Glomerular endothelial cell (primary cell): ENCODE measurements at places on chromosomes 1 and 21. TPM values are rescaled to one million over a fixed set of nuclear protein-coding genes. Genes with fewer than 3 reads are reported as not detected.
A peak's percentile ranks its signal among the peaks of the same experiment; 100 is the strongest.

DNA sequence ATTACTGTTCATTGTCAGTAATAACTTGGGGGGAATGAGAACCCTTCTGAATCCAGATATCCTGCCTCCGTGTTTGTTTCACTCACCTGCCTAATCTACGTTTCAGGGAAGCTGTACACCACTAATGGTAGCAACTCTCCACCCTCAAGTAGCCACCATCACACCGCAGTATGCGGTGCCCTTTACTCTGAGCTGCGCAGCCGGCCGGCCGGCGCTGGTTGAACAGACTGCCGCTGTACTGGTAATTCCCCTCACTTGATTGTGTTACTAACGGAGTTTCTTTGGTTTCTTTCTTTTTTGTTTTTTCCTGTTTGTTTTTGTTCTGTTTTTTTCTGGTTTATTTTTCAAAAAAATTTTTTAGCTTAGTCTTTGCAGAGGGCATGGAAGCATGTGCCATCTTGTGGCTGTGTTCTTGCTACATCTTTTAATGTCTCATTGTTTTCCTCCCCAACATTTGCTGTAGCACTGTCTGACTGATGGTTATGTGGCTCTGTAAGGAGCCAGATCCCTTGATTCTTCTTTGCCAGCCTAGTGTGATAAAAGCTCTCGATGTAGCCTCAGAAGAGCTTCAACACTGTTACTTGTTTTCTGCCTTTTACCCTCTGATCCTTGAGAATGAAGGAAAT is 15.9 kb upstream of the OLFML3 start:
- DNase-seq, result no peak

DNA sequence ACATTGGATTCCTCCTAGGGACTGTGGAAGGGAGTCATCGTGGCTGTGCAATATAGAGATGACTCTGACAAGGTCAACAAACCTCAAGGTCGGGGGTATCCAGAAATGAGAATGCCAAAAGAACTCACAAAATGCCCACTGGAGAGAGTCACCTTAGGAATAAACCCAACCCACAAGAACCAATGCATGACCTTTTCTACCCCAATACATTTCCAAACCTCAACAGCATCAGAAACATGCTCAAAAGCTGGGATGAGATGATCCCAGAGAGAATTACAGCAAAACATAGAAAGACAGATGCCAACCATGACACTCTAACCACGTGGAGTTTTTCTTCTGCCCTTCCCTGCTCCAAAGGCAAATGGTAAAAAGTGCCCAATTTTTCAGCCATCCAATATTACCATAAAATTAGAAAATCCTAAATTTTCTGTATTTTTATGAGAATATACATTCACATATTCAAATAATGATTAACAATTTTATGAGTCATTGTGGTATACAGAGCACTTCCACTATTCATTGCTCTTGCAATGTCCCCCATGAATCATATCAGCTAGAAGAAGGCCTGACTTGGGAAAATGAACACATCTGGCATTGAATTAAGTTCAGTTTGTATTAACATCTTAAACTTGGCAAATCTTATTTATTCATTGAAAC is 88.2 kb upstream of the PALMD start:
- no peak for DNase-seq

PGLYRP3 gene
- total RNA-seq, result not detected in 2 replicates

DNA sequence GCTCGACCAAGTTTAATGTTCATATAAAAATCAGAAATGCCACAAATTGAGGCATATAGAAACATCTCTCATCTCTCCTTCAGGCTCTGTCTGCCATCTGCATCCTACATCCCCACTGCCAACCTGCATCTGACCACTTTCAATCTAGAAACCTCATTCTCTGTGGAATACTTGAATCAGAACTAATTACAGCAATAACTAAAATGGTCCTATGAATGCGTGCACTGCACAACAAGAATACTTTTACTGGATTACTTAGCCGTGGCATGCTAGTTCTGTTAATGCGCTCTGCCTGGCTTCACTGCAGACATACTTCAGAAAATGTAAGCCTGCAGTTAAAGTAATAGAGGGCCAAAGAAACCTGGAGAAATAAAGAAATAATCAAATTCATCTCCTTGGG is 89.8 kb upstream of the NR5A2 start:
- DNase-seq, result no peak

GRCh38 chr1:226665505-226666163 is 73.4 kb downstream of the ITPKB start:
- DNase-seq, result no peak

SELE gene
- total RNA-seq, result 5.7 and 52.6 TPM in 2 replicates

EVI5 gene
- 23.7 and 28.2 TPM in 2 replicates for total RNA-seq

DNA sequence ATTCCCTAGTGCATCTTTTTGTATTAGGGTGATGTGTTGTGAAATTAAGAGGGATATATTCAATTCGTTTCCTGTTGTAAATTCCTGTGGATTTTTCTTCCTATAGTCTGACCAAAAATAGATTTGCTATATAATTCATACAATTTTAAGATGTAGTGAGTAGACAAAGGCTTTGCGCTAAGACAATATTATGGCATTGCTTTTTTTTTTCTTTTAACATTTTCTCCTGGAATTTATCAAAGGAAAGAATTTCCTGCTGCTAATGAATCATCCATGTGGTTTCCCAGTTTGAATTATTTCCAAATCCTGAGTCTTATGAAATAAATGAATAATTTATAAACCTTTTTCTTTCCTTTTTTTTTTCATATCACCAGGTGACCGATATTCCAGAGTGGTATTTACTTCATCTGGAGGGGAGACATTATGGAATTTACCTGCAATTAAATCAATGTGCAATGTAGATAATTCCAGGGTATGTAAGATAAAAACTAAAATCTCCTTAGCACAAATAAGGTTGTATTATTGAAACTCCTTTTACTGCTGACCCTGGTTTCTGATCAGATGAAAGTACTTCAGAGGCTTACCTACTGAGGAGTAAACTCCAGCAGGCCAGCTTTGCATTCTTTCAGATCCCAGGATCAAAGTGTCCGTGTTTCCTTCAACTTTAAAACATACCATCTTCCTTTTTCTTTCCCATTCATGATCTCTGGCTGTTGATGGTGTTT is 148.4 kb downstream of the TLR5 start:
- DNase-seq, result peak; percentile 58

ALX3 gene
- total RNA-seq, result not detected in 2 replicates

DNA sequence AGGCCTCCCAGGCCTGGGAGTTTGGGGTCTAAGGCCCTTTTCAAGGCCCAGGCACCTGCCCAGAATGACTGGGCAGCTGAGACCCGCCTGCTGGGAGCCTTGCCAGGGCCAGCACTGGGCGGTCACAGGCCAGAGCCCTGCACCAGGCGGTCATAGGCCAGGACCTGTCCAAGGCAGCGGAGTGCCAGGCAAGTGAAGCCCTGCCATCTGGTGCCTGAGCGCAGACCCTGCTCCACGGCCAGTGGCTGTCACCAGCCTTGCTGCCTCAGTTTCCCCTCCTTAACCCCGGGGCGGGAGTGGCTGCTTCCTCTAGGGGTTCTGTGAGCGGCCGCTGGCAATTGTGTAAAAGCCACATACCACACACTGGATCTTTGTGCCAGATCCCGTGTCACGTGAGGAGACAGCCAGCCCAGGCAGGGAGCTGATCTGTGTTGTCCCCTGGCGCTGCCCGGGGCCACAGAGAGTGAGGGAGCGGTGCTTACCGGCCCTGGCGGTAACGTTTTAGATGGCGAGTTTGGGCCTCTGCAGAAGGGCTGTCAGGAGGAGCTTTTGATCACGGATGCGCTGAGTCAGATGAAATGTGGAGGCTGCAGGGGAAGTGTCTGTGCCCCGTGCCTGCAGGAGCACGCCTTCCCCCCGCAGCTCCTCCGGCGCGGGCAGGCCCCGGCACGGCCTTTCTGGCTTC is 4.6 kb downstream of the COL18A1 start:
- DNase-seq, result no peak

DNA sequence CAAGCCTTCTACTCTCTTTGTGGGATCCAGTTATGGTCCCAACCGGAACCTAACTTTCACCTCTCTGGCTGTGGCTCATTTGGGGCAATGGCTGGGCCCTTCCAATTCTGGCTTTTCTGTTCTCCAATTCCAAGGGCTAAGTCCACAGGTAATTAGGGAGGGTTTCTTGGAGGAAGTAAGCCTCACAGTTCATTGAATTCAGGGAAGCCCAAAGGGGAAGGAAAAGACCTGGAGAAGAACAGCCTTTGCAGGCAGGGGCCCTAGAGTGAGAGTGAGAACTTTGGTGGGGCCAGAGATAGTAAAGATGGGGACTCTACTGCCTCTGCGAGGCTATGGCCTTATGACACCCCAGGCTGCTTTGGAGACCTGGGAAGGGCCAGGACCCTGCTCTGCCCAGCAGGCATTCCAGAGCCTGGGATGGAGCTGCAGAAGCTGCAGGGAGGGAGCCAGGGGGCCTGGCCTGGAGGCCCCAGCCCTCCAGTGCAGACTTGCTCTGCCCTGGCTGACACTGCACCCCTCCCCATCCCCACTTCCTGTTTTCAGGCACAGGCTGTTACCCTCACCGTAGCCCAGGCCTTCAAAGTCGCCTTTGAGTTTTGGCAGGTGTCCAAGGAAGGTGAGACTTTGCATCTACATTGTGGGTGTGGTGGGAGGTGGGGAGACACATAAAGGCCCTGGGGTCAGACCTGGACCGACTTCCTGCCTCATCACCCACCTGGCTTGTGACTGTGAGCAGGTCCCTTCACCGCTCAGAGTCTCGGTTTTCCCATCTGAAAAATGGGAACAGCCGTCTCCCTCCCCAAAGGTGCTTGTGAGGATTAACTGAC is 18.9 kb downstream of the LDLRAP1 start:
- DNase-seq, result no peak

DNA sequence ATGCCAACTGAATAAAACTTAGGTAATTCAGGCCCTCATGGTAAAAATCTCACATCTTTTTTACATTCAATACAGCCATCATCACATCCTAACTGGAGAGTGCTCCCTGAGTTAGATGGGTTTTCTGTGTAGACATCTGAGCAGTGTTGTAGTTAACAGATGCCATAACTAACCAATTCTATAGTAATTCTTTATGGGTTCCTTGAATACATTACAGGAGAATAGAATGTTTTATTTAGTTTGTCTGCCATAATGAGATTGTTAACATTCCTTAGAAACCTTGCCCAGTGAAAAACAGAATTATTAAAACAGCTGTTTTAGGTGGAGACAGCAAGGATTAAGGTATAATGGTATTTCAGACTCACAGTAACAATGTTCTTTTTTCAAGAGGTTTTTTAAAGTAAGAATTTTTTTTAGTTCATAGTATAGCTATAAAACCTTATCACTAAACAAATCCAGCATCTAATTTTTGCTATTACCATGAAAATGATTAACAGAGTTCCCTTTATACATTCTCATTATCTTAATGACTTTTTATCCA is 95.3 kb downstream of the ATP5PO start:
- no peak for DNase-seq

GRCh38 chr1:172724765-172725613 is 66.1 kb downstream of the FASLG start:
- DNase-seq, result no peak

DNA sequence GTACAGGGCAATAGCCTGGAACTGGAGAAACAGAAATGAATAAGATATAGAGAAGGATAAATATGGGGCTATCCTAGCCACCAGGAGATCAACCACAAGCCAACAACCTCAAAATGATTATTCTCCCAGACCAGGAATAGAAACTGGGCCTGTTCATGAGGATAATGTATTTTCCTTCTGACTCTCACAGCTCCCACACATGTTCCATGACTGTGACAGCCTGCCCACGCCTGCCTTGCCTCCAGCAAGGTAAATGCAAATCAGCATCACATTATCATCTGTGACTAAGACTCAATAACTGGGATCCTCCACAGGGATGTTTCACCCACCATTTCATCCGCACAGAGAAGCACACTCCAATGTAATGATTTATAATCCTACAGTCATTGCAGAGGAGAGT is 3.3 kb downstream of the ENSA start:
- no peak for DNase-seq

DNA sequence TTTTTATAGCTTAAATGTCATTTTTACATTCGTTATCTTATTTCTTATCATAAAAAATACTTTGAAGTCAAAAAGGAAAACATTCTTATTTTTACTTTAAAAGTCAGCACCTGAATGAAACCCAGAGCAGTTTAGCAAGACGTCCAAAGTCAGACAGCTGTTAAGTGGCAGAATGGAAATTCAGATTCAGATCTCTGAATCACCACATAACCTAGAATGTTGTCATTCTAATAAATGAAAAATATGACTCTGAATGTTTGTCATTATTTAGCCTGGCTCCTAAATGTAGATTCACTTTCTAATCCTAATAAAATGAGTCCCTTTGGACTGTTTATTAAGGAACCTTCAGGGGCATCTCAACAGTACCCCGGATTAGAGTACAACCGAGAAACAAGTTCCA is 75.2 kb upstream of the RGS7 start:
- DNase-seq, result no peak

DNA sequence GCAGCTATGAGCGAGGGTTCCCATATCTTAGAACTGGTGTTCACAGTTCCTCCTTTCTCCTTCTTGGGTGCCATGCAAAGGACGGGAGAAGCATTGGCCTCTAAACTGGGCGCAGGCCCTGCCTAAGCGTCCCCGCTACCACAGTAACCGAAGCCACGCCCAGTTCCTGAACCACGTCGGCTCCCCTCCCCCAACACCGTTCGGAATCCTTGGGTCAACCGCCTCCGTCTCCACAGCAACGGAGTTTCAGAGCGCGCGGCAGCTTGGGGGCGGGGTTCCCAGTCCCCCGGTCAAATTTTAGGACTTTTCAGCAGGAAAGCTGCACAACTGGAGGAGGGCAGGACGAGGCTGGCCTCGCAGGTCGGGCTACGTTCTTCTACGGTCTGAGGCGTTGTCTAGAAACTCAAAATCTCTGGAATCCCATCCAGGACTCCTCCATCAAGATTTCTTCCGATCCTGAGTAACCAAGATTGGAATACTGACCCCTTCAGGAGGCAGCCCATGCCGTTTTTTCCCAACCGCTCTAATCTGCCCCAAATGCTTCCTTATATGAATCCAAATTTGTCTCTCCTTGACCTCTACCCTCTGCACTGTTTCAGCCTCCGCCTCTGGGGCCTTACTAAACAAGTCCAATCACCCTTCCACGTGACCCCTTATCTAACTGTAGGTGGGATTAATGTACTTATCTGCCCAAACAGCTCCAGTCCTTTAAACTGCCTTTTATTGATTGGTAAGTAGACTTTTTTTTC is at the start of gene SPAG17:
SPAG17 (minus strand) TSS at position 145 of the 749 bp plus-strand sequence; CDS start at position 74, 71 bp downstream.
- no peak for DNase-seq

FRRS1 gene
- 1.2 and 2.1 TPM in 2 replicates for total RNA-seq
